ENCODE measurements at places on chromosomes 6 and 20.

DNA sequence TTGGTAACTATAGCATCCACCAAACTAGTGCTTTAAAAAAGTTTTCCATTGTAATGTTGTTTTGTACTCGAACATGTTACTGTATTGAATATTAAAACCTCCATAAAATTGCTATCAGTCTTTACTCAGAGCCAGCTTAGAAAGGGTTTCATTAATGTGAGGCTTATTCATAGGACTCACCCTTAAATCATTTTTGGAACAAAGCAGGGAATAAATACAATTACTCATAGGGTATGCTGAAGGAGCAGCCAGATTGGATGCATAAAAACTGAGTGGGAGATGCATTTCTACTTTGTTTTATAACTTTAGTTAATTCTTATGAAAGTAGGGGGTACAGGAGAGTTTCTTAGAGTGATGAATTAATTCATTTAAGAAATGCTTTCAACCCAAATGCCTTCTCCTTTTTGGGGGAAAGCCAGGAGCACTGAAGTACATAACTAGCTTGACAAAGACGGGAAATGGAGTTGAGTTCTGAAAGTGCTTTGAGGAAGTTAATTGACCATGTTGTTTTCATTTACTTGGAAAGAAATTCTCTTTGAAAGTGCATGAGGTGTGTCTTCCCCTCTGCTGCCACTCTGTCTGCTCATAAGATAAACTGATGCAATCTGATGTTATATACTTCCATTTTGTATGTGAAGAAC lies 90.3 kb downstream of the RNF144B start:
- DNase-seq = no peak

DNA sequence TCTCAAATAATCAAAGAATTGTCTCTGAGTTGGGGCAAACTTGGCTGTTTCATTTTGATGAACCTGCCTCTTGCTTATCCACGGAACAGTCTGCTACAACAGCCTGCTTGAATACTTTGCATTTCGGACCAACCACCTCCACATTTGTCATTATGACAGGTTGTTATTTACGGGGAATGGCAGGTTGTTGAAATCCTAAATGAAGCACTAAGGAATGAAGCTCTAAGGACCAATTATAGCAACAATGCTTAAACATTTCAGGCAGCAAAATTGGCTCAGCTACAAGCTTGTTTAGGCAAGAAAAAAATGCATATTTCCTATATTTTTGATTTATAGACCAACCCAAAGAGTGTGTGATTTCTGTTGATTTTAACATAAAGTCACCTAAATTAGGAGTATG lies 84.5 kb downstream of the MAP3K7 start:
- no peak for DNase-seq

GRCh38 chr20:21125072-21125848 lies 622 bp upstream of the KIZ start:
- DNase-seq = no peak

DNA sequence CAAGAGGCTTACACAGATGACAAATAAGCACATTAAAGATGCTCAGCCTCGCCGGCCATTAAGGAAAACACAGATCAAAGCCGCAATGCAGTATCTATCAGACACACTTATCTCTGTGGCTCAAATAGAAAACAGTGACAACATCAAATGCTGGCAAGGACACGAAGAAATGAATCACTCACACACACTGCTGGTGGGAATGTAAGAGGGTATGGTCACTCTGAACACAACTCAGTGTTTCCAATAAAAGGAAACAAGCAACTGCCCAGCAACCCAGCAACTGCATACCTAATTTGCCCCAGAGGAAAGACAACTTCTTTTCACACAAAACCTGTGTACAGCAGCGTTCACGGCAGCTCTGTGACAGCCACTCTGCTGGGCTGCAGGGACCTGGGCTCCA lies 155.8 kb downstream of the WDR27 start:
- no peak for DNase-seq

DNA sequence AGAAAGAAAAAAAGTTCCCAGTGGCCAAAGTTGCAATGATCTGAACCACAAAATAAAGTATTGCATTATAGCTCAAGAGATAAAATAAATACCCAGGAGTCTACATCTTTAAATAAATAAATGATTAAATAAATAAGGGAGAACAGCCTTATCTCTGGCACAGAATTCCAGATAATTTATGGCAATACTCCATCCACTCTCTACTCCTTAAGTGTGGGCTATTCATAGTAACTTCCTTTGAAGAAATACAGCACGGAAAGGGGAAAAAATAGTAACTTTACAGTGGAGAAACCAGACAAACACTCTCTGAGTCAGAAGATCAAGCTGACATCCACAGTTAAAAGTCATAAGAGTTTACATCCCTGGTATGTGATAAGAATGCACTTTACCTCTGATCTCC lies 11.6 kb downstream of the AURKA start:
- DNase-seq = no peak

- no peak for DNase-seq
These were observed 33.5 kb upstream of the PHIP start for GRCh38 chr6:79111549-79111948.

DNA sequence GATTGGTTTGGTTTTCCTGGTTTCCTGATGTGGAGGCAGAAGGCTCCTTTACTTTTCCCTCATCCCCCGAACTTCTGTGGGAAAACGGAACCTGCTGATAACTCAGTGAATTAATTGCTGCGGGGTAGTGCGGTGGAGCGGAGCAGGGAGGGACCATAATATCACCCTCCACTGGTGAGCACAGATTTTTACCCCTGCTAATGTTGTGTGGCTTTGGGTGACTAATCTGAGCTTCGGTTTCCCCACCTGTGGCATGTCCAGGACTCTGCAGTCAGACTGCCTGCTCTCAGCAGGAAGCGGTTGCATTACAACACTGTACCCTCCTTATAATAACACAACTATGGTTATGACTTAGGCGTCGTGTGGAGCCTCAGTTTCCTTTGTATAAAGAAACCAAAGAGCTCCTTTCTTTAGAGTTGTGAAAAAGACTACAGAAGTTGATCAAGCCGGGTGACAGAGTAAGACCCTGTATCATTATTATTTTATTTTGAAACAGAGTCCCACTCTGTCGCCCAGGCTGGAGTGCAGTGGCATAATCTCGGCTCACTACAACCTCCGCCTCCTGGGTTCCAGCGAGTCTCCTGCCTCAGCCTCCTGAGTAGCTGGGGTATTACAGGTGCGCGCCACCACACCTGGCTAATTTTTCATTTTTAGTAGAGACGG lies 2.2 kb upstream of the ID1 start:
- DNase-seq = no peak

GRCh38 chr20:2845607-2846006 lies 5.1 kb downstream of the VPS16 start:
- DNase-seq = no peak

DNA sequence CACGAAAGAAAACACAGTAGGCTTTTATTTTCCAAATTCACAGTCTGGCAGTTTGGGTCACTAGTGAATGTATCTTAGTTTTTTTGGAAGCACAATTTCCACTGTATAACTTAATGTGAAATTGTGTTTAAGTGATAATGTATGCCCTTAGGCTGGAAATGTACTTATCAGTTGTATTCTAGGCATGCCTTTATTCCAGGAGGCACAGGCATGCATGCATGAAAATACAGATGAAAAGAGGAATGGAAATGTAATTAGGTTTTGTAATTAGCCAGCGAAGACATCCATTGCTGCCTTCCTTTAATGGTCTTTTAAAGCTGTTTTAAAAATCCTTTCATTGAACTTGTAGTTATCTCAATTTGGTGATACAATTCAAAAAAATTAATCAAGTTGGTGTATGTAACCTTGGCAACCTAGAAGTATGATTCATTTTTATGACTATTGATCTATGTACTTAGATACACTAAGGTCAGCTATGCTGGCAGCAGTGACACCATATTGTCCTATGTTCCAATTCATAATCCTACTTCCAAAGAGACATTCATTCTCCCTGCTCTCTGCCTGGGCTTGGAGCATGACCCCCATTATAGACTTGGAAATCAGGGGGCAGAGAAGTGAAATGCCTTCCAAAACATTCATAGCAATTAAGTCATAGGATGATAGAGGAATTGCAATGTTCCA lies 73.1 kb downstream of the SNAP25 start:
- no peak for DNase-seq

- DNase-seq = no peak
These were observed 20.8 kb downstream of the GFOD1 start for GRCh38 chr6:13466304-13467215.

DNA sequence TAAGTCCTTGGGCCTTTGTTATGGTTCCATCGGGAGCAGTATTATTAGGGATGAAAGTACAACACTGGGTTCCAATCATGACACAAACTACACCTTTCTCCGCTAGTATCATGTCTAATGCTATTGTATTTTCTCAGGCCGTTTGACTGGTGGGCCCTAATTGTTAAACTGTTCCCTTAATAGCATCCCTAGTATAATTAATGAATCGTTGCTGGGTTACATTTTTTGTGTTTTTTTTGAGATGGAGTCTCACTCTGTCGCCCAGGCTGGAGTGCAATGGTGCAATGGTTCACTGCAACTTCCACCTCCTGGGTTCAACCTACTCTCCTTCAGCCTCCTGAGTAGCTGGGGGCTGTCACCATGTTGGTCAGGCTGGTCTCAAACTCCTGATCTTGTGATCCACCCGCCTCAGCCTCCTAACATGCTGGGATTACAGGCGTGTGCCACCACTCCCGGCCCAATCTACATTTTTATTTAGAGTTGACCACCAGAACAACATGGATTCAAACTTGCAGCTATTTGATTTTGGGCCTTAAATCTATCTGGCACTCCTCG lies 4.1 kb upstream of the ZNFX1 start:
- DNase-seq = no peak

DNA sequence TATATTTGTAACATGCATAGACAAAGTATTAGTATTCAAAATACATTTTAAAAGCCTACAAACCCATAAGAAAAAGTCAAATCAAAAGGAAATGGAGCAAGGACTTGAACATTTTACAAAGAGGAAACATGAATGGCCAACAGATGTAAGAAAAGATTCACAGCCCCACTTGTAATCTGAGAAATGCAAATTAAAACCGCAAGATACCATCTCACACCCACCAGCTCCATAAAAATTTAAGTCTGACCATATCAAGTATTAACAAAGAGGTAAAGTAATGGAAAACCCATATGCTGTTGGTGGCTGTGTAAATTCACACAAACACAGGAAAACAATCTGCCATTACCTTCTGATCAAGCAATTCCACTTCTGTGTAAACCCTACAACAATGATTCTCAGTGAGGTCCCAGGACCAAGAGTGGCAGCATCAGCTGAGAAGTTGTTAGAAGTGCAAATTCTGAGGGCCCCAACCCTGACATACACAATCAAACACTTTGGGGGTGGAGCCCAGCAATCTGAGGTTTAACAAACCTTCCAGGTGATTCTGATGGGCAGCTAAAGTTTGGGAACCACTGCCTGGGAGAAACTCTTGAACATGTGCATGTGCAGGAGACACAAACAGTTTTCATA lies 30.9 kb downstream of the BCL2L1 start:
- DNase-seq = no peak

- no peak for DNase-seq
These were observed 72.6 kb downstream of the SHPRH start for GRCh38 chr6:145891565-145891964.

- DNase-seq = no peak
These were observed 4.7 kb upstream of the TRMT11 start for GRCh38 chr6:125981571-125982185.

- DNase-seq = no peak
These were observed 11.6 kb upstream of the MAK start for GRCh38 chr6:10849901-10850300.

DNA sequence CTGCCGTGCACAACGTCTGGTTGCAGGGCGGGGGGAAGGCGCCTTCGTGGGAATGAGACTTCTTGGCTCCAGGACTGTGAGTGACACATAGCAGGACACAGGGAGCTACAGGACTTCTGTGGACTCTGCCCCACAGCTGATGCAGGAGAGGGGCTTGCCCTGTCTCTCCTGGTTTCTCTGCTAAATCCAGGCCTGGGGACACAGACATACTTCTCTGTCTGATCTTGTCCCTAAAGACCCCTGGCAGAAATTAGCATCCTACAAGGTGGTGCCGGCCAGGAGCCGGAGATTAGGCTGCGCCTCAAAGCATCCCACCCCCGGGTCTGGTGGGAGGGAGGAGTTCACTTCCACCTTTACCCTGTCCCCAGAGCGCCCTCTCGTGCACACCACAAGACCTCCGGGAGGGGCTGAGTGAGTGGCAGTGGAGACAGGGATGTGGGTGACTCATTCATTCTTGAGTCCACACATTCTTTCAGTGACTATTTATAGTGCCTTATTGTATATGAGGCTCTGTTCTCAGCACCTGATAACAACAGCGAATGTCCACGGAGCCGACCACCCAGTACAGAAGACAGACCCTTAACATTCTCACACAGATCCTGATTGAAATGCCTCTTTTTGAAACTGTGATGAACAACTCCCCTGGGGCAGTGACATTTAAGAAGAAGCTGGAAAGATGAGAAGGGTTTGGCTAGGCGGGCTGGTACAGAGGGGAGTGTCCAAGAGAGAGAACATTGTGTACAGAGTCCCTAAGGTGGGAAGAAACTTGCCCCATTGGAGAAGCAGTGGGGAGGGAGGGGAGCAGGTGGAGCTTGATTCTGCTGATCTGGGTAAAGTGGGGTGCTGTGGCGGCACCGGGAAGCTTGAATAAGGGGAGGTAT lies 39.0 kb downstream of the GMPR start:
- DNase-seq = no peak

GRCh38 chr6:107369493-107369892 lies 89.9 kb downstream of the PDSS2 start:
- no peak for DNase-seq

DNA sequence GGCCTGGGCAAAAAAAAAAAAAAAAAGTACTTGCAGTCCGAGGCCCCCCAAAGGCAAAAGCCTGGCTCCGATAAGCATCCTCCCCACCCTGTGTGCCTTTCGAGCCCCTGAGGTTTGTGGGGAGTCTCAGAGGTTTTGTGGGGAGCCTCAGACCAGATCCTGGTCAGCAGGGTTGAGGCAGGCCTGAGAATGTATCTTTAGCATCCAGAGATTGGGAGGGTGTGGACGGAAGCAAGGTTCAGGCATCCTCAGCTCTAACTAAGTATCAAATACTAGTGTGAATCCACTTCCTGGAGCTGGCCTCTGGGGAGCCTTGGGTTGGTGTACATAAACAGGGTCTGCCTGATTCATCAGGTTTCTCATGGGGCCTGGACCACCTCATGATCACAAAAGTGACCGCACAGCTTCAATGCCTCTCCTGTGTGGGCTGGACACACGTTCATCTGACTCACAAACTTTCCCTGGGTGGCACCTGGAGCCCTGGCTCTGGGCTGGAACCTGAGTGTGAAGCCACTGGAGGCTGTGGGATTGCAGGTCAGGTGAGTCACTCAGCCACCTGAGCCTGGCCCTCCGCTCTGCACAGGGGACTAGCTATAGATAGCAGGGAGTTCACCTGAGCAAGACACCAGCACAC lies 24.4 kb downstream of the PCMTD2 start:
- no peak for DNase-seq

All from NCI-H1930 (cell line).